ENCODE measurements at places on chromosomes 16 and 17.
A peak's percentile ranks its signal among the peaks of the same experiment; 100 is the strongest.

- DNase-seq, result no peak
Measured at GRCh38 chr17:17713839-17714238, 32.6 kb downstream of the RAI1 start.

DNA sequence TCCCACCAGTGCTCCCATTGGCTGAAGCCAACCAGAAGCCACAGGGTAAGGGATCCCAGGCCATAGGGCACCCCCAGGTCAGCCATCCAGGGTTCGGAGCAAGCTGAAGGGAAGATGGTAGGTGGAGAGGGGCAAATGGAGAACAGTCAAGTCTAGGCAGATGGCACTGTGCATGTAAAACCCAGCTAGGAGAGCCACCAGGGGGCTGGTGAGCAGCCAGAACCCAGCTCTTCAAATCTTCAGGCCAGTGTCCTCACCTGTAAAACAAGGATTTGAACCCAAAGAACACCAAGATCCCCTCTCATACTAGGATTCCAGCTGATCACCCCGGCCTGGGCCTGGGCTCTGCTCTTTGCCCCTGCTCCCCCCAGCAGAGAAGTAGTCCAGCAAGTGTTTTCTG, 43.5 kb downstream of the GINS3 start:
- DNase-seq, result no peak

GRCh38 chr16:79177018-79177417, 423.5 kb downstream of the MAF start:
- DNase-seq, result no peak

GRCh38 chr16:66286527-66286926, 80.0 kb upstream of the CDH5 start:
- peak; percentile 62 for DNase-seq

GRCh38 chr17:14310101-14310500, 9.2 kb downstream of the HS3ST3B1 start:
- no peak for DNase-seq

- DNase-seq, result no peak
Measured at GRCh38 chr16:26959416-26960009, 107.2 kb upstream of the C16orf82 start.

DNA sequence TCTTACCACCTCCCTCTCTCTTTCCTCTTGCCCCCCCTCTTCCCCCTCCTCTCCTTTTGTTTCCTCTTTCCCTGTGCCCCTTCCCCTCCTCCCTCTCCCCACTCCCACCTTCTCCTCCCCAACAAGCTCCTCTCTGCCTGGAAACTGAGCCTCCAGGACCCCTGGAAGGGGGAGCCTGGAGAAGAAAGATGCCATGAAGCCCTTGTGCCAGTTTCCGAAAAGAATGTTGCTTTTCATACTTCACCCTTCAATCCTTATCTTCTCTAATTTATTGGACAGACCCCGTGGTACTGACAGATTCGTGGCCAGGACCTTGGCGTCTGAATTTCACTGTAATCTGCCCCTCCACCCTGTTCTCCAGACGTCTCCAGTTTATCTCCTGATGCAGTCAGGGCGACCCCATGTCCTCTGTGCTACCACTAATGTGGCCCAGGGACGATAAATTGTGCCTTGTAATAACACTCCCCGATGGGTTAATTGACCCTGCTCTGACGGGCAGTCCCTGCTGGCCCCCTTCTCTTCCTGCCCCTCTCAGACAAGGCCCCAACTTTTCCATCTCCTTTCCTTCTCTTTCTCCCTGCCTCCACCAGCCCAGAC, 138.4 kb upstream of the GSE1 start:
- no peak for DNase-seq

DNA sequence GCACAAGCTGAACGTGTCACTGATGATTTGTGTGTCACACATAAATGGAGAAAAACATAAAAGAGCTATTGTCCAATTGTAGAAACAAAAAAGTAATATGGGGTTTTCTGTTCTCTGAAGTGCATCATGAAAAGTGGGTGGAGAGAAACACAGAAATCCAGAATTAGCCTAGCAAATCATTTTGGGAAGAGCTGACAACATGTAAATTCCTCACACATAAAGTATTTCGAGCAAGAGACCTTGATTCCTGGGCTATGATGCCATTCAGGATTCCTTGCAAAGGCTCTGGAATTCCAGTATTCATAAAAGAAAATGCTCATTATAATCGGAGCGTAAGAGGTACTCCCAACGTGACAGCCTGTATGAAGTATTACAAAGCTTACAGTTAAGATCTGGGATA, 1.1 kb downstream of the DCUN1D3 start:
- no peak for DNase-seq

- DNase-seq, result no peak
Measured at GRCh38 chr17:36851250-36851649, 86.0 kb upstream of the LHX1 start.

DNA sequence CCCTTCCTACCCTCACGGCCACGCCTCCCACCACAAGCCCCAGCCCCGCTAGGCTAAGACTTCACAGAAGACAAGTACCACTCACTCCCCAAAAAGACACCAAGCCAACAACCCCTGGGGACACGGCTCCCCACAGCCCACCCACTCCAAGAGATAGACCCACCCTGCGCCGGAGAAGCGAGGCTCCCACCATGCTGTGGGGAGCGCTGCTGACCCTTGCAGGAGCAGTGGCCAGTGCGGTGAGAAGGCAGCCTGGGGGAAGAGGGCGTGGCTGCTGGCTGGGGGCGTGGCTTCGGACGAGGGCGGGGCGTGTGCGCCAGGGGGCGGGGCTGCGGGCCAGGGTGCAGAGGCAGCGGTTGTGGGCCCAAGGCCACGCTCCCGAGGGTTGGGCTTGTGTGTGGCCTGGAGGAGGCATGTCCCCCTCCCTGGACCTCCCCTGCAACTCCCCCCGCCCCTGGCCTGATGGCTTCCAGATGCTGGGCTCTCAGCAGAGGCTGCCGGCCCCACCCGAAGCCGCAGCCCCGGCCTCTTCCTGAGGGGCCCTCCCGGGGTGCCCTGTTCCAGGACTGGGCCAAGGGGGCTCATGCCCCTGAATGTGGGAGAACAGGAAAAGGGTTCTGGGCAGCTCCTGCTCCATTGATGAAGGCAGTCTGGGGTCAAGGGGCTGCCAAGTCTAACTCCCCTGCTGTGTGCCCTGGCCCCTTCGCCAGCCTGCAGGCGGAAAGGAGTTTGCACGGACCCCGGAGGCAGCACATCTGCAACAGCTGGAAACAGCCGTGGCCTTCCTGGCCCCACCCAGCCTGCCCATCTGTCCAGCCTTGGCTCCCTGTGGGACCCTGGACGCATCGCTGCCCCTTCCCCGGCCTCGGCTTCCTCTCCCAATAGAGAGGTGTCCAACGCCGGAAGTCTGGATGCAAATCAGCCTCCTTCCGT, 9.1 kb downstream of the TFAP4 start:
- peak; percentile 94 for DNase-seq

DNA sequence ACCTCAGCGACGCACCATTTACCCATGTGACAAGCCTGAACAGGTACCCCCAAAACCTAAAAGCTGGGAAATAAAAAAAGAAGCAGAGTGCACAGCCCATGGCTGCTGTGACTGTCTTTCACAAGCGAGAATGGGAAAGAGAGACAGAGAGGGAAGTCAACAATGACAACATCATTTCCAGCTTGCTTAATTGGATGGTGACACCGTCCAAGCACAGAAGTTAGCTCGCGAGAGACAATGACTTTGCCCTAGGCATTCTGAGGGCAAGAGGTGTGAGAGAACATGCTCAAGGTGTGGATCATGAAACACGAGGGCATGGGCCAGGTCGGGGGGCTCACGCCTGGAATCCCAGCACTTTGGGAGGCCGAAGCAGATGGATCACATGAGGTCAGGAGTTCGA, 19.3 kb upstream of the NSMCE1 start:
- DNase-seq, result peak; percentile 11

GRCh38 chr17:9298135-9298534, 276.8 kb downstream of the NTN1 start:
- DNase-seq, result peak; percentile 31

GRCh38 chr17:42009170-42009569, 8.1 kb downstream of the DNAJC7 start:
- DNase-seq, result no peak

DNA sequence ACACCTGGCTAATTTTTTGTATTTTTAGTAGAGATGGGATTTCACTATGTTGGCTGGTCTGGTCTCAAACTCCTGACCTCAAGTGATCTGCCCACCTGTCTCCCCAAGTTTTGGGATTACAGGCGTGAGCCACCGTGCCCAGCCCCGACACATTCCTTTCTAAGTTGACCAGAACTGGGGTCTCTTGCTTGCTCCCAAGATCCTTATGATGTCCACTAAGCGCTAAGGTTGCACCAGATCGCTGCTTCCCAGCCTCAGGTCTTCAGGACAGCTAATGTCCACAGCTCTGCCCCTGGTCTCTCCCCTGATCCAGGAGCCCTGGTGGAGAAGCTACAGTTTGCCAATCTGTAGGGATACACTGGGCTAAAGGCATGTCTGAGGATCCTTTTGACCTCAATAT, 29.5 kb downstream of the NSMCE1 start:
- DNase-seq, result peak; percentile 74

- DNase-seq, result no peak
Measured at GRCh38 chr16:26524281-26524680, 542.4 kb upstream of the C16orf82 start.

DNA sequence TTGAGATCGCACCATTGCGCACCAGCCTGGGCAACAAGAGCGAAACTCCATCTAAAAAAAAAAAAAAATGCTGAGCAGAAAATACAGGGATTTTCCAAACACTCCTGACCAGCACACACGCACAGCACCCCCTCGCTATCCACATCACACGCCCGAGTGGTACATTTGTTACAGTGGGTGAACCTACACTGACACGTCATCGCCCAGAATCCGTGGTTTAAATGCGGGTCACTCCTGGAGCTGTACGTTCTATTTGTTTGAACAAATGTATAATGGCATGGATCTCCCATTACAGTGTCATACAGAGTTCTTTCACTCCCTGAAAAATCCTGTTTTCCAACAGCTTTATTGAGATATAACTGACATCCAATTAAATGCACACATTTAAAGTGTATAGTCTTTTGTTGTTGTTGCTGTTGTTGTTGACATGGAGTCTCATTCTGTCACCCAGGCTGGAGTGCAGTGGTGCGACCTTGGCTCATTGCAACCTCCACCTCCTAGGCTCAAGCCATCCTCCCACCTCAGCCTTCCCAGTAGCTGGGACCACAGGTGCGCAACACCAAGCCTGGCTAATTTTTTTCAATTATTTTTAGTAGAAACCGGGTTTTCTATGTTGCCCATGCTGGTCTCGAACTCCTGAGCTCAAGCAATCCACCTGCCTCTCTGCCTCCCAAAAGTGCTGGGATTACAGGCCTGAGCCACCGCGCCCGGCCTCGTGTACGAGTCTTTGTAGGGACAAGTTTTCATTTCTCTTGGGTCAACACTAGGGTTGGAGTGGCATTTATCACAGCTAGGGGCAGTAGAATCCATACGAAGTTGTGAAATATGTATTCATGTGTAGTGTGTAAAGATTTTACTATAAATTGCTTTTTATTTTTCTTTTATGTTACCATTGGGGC, 4.4 kb upstream of the CARHSP1 start:
- DNase-seq, result no peak
